Coronary artery (tissue), 2 donors: ENCODE measurements at places on chromosomes 4 and X.

- DNase-seq, result no peak
Observed at GRCh38 chr4:90946945-90947344, 819.8 kb downstream of the CCSER1 start.

- no peak for DNase-seq
Observed at GRCh38 chr4:48078862-48079655, 55.0 kb downstream of the TXK start.

DNA sequence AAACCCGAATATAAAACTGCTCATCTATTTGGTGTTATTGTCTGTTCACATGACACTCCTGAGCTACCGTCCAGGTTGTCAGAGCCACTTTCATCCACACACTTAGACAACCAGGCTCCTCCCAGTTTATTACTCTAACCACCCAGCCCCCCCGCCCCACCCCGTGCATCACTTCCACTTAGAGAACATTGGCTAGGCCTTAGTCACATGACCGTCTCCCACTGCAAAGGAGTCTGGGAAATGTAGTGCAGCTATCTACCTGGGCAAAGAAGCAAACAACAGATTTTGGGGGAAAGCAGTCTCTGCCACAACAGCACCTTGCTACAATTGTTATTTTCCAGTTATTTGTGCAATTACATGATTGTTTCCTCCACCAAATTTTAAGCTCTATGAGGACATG, 57.6 kb upstream of the RBPJ start:
- DNase-seq, result no peak

DNA sequence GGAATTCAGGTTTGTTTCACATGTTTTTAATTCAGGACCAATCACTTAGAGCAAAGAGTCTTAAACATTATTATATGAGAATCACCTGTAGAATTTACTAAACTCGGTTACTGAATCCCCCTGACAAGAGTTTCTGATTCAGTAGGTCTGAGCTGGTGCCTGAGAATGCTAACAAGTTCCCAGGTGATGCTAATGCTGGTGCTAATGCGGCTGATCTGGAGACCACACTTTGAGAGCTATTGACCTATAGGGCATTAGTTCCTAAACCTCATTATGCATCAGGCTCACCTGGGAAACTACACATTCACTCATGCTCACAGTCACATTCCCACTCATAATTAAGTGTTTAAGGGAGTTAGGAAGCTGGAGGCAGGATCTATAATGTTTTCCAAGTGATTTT, 36.1 kb upstream of the NUDT6 start:
- no peak for DNase-seq

- DNase-seq, result no peak
Observed at GRCh38 chrX:13372203-13372980, 52.5 kb upstream of the ATXN3L start.

GRCh38 chr4:142838778-142839177, 7.3 kb downstream of the INPP4B start:
- no peak for DNase-seq

GRCh38 chr4:45078201-45078600, 351.8 kb upstream of the GNPDA2 start:
- no peak for DNase-seq

DNA sequence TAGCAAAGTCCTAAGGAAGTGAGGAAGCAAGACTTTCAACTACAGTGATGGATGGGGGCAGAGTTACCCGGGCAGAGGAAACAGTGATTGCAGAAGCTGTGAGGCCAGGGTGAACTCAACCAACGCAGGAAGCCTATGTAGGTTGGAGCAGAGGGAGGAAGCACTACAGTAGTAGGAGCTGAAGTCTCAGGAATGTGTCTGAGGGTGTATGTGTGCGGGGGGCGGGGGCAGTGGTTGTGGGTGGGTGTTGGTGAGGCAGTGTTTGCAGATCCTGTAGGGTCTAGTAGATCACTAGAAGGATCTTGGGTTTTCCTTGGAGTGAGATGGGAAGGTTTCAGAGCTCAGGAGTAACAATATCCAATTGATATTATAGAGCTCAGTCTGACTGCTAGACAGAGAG, 9.9 kb upstream of the MID1 start:
- DNase-seq, result no peak

DNA sequence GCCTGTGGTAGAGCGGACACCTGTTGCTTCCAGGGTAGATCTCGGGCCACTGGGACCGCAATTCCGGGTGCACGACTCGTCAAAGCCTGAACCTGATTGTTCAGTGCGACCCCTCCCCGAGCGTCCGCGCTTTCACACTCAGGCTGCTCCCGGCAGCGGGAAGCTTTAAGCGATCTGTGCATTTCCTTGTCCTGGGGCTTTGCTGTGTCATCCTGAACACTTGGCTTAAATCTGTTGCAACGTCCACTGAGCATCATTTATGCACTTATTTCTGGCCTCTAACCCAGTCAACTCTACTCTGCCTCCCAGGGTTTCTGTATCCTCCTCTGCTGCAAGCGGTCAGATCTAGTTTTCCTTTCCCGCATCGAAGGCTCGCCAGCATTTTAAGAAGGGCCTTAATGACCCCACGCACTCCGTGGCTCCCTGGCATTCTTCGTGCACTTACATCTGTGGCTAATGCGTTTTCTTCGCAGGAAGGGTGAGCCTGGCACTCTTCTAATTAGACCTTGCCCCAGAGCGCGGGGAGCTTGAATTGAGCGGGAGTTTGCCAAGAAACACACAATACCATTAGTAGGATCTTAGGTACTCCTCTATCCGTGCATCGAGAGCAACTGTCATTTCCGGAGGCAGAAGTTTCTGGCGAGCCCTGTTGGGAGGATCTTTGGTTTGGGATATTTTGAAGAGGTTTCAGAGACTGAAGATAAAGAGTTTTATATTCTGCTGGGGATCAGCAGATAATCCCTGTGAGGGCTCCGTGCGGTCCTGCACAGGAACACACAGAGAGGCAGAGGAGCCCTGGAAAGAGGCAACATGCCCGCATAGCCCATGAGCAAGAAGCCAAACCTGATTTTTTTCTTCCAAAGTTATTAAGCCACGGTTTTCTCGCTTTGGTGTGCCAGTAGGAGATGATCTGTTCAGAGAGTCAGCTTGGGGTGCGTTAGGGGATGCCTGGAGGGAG, 654 bp upstream of the DDIT4L start:
- DNase-seq, result peak; percentile 73

- DNase-seq, result no peak
Observed at GRCh38 chr4:106951891-106952290, 84.2 kb downstream of the DKK2 start.

DNA sequence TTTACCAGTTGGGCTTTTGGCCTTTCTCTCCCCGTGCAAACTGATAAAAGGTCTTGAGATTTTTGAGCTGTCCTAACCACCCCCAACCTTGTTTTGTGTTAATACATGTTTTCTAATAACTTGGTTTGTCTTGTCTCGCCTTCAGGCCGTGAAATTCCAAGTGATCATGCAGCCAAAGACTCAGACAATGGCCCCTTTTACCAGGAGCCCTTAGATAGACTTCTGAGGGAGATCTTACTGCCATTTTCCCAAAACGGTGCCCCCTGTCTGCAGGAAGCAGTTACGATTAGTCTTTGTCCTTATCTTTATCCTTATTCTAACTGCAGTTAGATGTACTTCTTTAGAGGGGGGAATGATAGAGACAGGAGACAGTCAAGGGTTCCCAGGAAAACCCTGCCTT, 245.3 kb upstream of the HDX start:
- no peak for DNase-seq

DNA sequence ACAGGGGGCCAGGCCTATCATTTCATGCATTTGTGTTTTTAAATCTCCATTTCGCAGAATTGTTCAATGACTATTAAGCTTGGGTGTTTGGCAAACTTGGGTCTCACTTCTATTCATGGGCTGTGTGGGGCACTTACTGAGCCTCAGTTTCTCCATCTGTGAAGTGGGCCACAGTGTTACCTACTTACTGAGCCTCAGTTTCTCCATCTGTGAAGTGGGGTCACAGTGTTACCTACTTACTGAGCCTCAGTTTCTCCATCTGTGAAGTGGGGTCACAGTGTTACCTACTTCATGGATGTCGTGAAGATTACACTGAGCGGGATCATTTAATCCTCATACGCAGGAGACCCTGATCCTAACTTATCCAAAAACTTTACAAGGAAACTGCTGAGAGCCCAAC, 115.1 kb upstream of the STX18 start:
- no peak for DNase-seq

GRCh38 chr4:68593112-68593511, 17.0 kb upstream of the UGT2B17 start:
- DNase-seq, result no peak

- no peak for DNase-seq
Observed at GRCh38 chr4:139844057-139844456, 178.4 kb downstream of the MGST2 start.

DNA sequence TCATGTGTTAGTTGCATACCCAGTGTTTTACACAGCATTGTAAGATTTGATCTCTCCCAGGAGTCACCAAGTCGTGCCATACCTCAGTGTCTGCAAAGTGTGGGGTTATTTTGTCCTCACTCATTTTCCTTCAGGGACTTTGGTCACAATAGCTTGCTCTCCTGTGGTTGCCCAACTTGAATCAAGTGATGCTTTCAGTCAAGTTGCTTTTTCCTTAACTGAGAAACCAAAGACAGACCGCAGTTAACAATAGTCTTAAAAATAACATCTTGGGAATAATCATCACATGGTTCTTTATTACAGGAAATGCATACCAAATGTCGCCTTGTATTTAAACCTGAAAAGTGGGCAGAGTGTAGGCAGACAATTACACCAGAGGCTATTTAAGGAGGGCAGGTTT, 44.5 kb upstream of the NDP start:
- DNase-seq, result no peak

DNA sequence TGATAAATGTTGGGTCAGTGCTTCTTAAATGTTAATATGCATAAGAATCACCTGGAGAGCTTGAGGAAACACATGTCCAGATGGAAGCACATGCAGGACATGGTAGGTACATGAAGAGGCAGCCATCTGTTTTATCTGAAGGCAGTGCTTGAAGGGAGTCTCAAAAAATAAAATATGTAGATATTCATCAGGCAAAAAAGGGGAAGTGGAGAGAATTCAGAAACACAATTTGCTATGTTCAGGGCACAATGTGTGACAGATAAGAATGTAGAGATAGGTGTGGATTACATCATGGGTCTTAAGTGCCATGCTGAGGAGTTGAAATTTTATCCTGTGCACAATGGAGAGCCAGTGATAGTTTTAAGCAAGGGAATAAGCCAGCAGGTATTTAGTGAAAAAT, 59.6 kb upstream of the CASK start:
- DNase-seq, result no peak
